ENCODE measurements at places on chromosomes 6 and 20.

GRCh38 chr6:96467814-96468213 lies 53.8 kb upstream of the UFL1 start:
- DNase-seq = no peak

GRCh38 chr20:46890682-46891081 lies 4.0 kb upstream of the EYA2 start:
- DNase-seq = no peak

GRCh38 chr6:34154668-34155447 lies 9.0 kb upstream of the GRM4 start:
- DNase-seq = peak; percentile 73

- peak; percentile 12 for DNase-seq
Observed at GRCh38 chr6:36912030-36912454, 26.3 kb downstream of the C6orf89 start.

- no peak for DNase-seq
Observed at GRCh38 chr6:47195011-47195650, 114.6 kb downstream of the TNFRSF21 start.

GRCh38 chr6:28606424-28607391 lies 81.0 kb downstream of the GPX5 start:
- DNase-seq = peak; percentile 44

DNA sequence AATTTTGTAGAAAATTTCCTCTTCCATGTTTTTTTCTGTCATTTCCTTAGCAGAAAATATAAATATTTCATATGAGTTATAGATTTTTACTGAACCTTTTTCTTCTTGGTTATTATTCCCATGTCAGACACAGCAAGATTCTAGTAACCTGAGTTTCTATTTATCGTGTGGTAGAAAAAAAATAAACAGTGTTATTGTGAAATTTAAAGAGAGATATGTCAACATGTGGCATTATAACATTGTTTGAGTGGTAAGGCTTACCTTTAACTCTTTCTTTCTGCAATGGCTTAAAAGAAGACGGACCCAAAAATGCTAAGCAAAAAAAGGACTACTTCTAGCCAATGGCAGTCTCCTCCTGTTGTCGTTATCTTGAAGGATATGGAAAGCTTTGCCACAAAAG lies 18.9 kb downstream of the ORC3 start:
- DNase-seq = no peak

DNA sequence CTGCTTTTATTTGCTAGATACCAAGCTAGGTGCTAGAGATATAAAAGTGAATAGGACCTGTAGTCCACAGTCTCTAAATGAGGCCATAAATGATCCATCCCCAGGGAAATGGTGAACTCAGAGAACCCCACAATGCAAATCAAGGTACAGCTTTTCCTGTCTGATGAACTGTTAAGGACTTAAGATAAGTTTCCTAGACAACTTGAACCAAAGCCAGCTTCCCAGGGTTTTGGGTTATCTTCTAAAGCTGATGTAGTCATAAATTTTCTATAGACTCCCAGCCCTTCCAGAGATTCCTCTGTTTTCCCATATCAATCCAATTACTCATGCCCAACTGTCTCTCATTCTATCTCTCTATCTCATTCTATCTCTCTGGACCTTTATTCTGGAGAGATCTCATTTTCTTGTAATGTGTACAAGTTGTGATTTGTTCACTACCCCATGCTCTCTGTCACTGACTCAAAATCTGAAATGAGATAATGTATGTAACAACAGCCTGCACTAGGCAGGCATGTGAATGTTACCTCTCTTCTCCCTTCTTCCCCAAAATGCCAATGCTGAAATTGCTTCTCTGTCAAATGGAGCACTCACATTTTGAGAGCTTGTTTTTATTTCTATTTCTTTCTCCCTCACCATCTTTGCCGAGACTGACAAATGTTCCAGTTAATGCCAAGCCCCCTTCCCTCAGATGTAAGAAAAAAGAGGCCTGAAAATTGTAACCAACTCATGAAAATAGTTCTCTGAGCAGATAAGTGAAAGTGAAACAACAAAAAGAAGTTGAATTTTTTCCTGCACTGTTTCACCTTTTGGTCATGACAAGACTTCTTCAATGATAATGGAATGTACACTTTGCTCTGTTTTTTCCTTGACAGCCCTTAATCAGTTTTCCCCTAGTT lies 279.9 kb downstream of the SLC35F1 start:
- DNase-seq = no peak

DNA sequence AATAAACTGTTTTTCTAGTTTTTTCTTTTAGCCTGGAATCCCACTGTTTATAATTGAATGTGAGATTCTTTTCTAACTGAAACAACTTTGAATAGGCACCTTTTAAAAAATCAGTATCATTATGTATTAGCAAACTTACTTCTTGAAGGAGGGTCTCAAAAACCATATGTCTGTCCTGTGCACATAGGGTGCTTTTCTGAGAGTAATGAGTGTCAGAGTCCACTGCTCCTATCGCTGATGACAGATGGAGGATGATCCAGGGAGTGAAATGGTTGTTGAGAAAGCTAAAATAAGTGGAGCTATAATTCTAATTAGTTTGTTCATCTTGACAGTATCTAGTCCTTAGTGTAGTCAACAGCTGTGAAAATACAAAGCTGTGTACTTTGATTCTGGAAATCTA lies 35.8 kb downstream of the MEI4 start:
- no peak for DNase-seq

- DNase-seq = no peak
Observed at GRCh38 chr20:43681468-43681942, 14.6 kb downstream of the MYBL2 start.

All from stimulated activated CD4-positive, alpha-beta T cell treated with anti-CD3 and anti-CD28 coated beads, Interleukin-4, amount 100 ng/mL, for 1 hour (primary cell).